Muscle of leg (tissue), 16 donors: ENCODE measurements at places on chromosomes 13 and 19. TPM values are rescaled to one million over a fixed set of nuclear protein-coding genes. Genes with fewer than 3 reads are reported as not detected.

DNA sequence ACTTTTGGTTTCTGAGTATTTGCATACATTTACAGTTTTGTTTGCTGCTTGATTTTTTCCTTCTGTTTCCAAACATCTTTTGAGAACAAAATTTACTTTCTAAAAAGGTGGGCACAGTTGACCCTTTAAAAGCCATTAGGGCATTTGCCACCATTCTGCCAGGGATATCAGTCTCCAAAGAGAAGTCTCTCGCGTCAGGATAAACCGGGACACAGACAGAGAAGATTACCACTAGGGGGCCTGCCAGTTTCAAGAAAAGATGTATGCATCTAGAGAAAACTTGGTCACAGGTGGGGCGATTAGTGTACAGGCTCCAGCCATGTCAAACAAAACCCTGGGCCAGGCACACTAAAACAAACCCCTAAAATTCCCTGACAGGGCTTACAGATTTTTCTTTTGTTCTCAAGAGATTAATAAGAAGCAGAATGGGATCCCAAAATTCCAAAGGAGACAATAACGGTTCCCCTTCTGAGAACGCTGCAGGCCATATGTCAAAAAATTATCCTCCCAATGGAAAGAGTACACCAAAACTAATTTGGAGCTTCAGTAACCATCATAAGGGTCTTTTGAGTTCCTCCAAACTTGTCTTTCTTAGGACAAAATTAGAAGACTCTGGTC lies 10.7 kb upstream of the PABPC3 start:
- no peaks in the 10 kb centered on the region for H3K27me3 ChIP-seq
- no peak overlapping the region for H3K27ac ChIP-seq
- no peaks in the 10 kb centered on the region for H3K36me3 ChIP-seq
- no peak overlapping the region for H3K4me3 ChIP-seq
- DNase-seq: peak; percentile 52

DNA sequence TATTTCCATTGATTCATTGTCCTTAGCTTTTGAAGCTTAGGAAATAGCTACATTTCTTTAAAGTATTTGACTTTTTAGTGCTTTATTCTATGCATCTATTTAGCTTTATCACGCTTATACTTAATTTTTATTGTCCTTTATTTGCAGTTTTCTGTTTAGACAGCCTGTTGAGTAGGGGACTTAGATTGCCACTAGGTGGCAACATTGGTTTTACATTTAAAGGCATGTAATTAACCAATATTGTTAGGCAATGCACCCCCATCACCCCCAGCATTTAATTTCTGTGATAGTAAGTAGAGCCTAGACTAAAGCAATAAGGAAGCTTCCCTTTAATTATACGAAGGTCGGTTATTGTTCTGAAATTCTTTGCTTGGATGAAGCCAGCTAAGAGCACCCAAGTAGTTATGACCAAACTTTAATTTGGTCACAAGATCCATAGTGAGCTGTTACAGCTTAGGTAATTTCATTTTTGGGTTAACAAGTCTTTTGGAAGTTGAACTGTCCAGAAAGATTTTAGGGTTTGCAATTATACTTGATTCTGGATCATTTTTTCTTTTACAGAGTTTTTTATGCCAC lies 36.5 kb downstream of the B3GLCT start:
- H3K4me3 ChIP-seq: no peak overlapping the region
- H3K36me3 ChIP-seq: peaks cover 3% of the 10 kb centered on the region
- peak; percentile 55 for DNase-seq
- H3K4me1 ChIP-seq: no peaks in the 10 kb centered on the region

DNA sequence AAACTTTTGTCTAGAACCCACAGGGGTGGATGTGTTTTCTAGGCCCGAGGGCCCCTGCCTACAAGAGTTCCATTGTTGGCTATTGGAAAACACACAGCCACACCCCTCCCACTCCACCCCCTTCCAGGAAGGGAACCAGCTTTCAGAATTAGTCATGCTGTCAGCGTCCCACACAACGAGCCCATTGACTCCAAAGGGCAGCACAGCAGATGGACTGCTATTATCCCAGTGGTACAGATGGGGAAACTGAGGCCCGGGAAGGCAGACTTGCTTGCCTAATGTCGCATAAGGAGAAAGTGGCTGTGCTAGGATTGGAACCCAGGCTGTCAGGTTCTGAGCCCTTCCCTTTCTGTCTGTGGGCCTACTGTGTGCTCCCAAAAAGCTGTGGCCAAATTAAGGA lies 8.1 kb upstream of the FXYD3 start:
- H3K36me3 ChIP-seq: no peaks in the 10 kb centered on the region
- H3K27me3 ChIP-seq: peaks cover 2% of the 10 kb centered on the region
- H3K27ac ChIP-seq: no peak overlapping the region
- no peak for DNase-seq

GRCh38 chr13:35479038-35479492 lies 2.6 kb upstream of the MAB21L1 start:
- H3K36me3 ChIP-seq: no peaks in the 10 kb centered on the region
- H3K4me1 ChIP-seq: peaks cover 2% of the 10 kb centered on the region
- H3K27me3 ChIP-seq: peaks cover 28% of the 10 kb centered on the region

DNA sequence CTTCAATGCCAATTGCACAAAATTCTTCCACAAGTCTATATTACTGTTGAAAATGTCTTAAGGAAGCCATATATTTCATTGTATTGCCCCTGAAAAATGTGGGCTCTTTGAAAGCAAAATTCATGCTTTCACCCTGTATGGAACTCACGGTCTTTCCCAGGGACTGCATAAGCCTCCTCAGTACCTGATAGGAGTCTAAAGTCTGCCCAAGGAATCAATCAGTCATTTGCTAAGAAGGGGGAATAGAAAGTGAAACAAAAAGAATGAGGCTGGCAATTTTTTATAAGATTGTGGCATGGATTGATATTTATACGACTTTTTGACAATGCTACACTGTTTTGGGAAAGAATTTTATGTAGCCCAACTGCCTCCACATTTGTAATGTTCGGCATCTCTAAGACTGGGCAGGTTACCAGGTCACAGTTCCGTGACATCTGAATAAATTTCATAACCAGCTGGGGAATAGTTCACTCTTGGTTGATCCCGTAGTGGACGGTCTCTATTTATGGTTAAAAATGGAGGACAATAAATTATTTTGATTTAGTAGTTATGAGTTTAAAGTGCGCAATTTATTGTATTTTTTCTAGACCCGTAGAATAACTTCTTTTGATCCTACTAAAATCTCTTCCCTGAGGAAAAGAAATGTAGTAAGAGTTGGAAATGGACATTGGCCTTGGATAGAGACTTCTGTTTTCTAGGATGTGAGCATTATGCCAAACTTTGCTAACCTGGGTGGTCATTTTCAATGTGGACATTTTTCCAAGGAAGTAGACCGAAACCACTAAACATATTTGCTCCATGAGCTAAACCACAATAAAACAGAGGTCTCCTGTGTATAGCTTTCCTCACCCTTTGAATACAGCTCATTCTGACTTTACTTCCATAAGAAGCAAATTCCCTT lies 1585.4 kb downstream of the EFNB2 start:
- H3K27me3 ChIP-seq: no peaks in the 10 kb centered on the region
- no peaks in the 10 kb centered on the region for H3K4me1 ChIP-seq
- DNase-seq: peak; percentile 95
- H3K27ac ChIP-seq: no peak overlapping the region
- no peaks in the 10 kb centered on the region for H3K36me3 ChIP-seq

DNA sequence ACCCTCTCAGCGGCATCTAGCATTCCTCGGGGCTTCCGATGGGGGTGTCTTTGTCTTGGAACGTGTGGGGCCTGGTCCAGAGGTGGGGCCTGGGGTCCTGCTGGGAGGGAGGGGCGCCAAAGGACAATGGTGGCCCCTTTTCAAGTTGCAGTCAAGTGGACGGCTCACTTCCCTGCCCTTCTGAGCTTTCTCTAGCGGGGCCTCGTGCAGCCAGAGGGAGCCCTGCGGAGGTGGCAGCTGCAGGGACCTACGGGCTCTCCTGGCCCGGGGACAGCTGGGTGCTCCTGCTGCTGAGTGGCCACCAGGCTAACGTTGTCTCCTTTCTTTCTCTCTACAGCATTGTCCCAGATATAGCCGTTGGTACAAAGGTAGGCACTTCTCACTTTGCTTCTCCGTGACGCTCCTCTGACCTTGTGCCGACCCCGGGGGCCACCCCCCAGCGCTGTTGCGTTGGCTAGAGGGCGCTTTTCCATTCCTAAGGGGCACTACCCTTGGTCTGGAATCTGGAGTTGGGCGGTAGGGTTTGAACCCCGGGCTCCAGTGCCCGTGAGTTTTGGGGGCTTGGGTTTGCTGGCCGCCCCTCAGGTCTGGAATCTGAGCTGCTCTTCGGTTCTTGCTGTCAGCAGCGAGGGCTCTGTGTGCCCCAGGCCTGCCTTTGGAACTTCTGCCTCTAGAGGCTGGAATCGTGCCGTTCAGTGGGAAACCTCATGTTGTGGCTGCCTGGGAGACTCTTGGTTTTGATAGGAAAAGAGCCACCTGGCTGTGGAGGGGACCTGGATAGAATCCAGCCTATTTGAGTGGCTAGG lies 2.0 kb downstream of the PTBP1 start:
- peaks cover 47% of the 10 kb centered on the region for H3K36me3 ChIP-seq
- peak overlapping the region; percentile 88 for H3K4me3 ChIP-seq
- peak; percentile 42 for DNase-seq
- no peaks in the 10 kb centered on the region for H3K27me3 ChIP-seq

The POU4F1 gene
- total RNA-seq: 2.4 TPM
